ENCODE measurements at places on chromosomes 13 and 19. TPM values are rescaled to one million over a fixed set of nuclear protein-coding genes. Genes with fewer than 3 reads are reported as not detected.

Gene ZNF728
- not detected for total RNA-seq

Gene FAM83E
- not detected for total RNA-seq

Gene TMEM145
- 3.7 TPM for total RNA-seq

Gene ZNF546
- 2.0 TPM for total RNA-seq

Gene MYPOP
- 5.3 TPM for total RNA-seq

Gene PSG1
- 0.21 TPM for total RNA-seq

Gene SIGLEC14
- total RNA-seq = not detected

Gene FBXO27
- total RNA-seq = 6.0 TPM

Gene FBXL3
- total RNA-seq = 17.3 TPM

Gene CEACAM4
- total RNA-seq = not detected

Gene TTC9B
- 0.51 TPM for total RNA-seq

Gene OLFM4
- total RNA-seq = not detected

Gene PSG5
- total RNA-seq = 0.53 TPM

Gene CLEC17A
- total RNA-seq = not detected

Gene KLK15
- total RNA-seq = not detected

Gene ZNF418
- total RNA-seq = 1.7 TPM

Gene PTH2
- not detected for total RNA-seq

Gene ZNF492
- total RNA-seq = not detected

Gene RGCC
- total RNA-seq = 1.3 TPM

Gene P2RY11
- total RNA-seq = 7.0 TPM

Gene FLT3
- total RNA-seq = not detected

Gene ZNF460
- total RNA-seq = 1.4 TPM

Gene ASF1B
- 33.6 TPM for total RNA-seq
